ENCODE measurements at places on chromosomes 5 and 9. TPM values are rescaled to one million over a fixed set of nuclear protein-coding genes. Genes with fewer than 3 reads are reported as not detected.

The OGN gene
- not detected for total RNA-seq

DNA sequence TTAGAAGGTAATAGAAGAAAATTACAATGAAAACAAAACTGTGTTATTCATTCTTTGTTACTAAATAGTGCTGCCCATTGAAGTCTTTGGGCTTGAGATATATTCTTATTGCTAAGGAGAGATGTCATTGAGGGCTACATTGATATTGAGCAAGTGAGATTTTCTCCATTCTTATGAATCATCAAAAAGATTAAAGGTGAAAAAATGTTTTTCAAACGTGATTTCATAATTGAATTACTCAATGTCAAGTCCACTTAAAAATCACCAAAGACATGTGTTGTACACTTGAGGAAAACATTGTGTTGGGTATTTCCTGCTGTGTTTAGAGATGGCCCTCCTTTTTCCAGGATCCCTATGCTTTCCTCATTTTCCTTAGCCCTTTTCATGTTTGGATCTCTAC, 448.1 kb downstream of the NFIB start:
- no peaks in the 10 kb centered on the region for H3K36me3 ChIP-seq
- no peak for DNase-seq

- DNase-seq: no peak
- peaks cover 4% of the 10 kb centered on the region for H3K4me1 ChIP-seq
- H3K27me3 ChIP-seq: peaks cover 3% of the 10 kb centered on the region
- no peak overlapping the region for H3K27ac ChIP-seq
- H3K36me3 ChIP-seq: no peaks in the 10 kb centered on the region
- no peak overlapping the region for H3K4me3 ChIP-seq
These were observed 55.8 kb upstream of the ABL1 start for GRCh38 chr9:130779153-130779855.

The RALGDS gene
- 93.0 TPM for total RNA-seq

The TRIM32 gene
- total RNA-seq: 11.9 TPM

The MOCS2 gene
- total RNA-seq: 18.4 TPM

- no peaks in the 10 kb centered on the region for H3K27me3 ChIP-seq
- H3K27ac ChIP-seq: no peak overlapping the region
- H3K36me3 ChIP-seq: no peaks in the 10 kb centered on the region
- no peak overlapping the region for H3K4me3 ChIP-seq
These were observed 51.9 kb downstream of the SLC25A46 start for GRCh38 chr5:110790673-110791072.

DNA sequence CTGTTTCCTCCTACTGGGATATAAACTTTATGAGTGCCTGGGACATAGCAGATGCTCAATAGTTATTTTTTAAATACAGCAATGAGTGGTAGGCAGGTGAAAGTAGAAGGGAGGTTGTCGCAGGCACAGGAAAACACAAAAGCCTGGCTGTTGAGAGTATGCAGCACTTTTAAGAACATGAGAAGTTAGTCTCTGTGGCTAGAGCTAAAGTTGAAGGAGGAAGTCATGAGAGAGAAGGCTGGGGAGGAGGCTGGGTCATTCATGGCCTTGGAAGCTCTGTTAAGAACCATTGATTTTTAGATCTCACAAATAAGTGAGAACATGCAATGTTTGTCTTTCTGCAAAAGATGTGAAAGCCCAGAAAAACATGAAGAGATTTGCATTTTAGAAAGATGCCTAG, 126.7 kb downstream of the PRKACG start:
- H3K27ac ChIP-seq: peak overlapping the region; percentile 30
- DNase-seq: peak; percentile 62
- peak overlapping the region; percentile 9 for H3K4me3 ChIP-seq
- H3K27me3 ChIP-seq: peaks cover 2% of the 10 kb centered on the region

- H3K27ac ChIP-seq: no peak overlapping the region
- no peaks in the 10 kb centered on the region for H3K4me1 ChIP-seq
- no peak overlapping the region for H3K4me3 ChIP-seq
- H3K27me3 ChIP-seq: peaks cover 18% of the 10 kb centered on the region
- no peak for DNase-seq
These were observed 181.1 kb upstream of the DAB2 start for GRCh38 chr5:39605588-39606575.

DNA sequence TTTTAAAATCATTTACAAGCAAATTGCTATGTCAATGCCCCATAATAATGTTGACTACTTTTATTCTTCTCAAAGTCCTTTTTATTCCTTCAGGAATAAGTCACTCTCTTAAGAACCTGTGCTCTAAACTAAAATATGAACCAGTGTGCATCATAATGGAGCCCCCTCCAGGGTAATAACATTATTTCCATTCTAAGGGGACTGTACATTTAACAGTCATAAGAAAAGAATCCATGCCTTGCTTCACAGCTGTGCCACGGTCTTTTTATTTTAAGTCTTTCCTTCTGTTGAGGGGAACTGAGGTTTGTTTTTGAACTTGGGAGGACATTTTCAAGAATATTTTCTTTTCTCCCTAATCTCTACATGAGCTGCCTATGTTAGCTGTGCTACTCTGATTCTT, 297.6 kb downstream of the MAN2A1 start:
- H3K36me3 ChIP-seq: no peaks in the 10 kb centered on the region
- H3K27ac ChIP-seq: no peak overlapping the region
- no peak overlapping the region for H3K4me3 ChIP-seq
- no peaks in the 10 kb centered on the region for H3K4me1 ChIP-seq

The PPP2R2B gene
- 0.12 TPM for total RNA-seq

The PLCXD3 gene
- total RNA-seq: not detected

- no peaks in the 10 kb centered on the region for H3K36me3 ChIP-seq
- H3K27ac ChIP-seq: no peak overlapping the region
- H3K4me1 ChIP-seq: no peaks in the 10 kb centered on the region
- H3K27me3 ChIP-seq: peaks cover 6% of the 10 kb centered on the region
These were observed 78.4 kb downstream of the SYK start for GRCh38 chr9:90880066-90880465.

- peaks cover 34% of the 10 kb centered on the region for H3K4me1 ChIP-seq
- H3K27me3 ChIP-seq: no peaks in the 10 kb centered on the region
- no peak for DNase-seq
- peak overlapping the region; percentile 21 for H3K4me3 ChIP-seq
- H3K36me3 ChIP-seq: peaks cover 33% of the 10 kb centered on the region
These were observed 6.9 kb downstream of the SREK1 start for GRCh38 chr5:66151030-66151429.

The EQTN gene
- not detected for total RNA-seq

GRCh38 chr9:124311283-124311682, 53.5 kb downstream of the NEK6 start:
- no peak overlapping the region for H3K4me3 ChIP-seq
- H3K27me3 ChIP-seq: no peaks in the 10 kb centered on the region
- H3K27ac ChIP-seq: no peak overlapping the region
- no peak for DNase-seq
- no peaks in the 10 kb centered on the region for H3K4me1 ChIP-seq
